Kasumi-1 (cell line): ENCODE measurements at places on chromosomes 2 and 18.

DNA sequence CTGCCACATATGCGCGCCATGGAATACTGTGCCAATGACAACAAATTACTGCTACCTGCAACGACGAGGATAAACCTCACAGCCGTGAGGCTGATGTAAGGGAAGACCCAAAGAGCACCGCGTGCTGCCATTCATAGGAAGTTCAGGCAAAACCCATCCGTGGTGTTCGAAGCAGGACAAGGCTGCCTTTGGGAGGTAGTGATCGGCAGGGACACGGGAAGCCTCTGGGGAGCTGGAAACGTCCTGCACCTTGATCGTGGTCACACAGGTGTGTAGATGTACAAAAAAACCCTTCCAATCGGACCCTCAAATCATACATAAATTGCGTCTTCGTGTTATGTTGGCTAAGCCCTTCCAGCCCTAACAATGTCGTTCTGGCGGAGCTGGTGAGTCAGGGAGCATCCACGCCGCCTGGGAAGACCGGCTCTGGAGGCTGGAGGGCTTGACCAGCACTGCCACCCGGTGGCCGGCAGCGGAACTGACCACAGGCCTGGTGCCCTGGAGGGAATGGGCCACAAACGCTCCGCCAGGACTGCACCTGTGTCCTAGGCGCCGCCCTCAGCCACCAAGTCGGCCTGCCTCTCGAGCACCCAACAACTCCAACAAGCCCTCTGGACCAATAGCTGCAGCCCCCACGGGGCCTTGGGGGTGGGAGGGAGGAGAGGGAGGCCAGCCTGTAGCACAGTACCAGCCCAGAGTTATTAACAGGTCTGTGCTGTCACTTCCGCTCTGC lies 4.1 kb upstream of the NEURL3 start:
- DNase-seq: peak; percentile 68

DNA sequence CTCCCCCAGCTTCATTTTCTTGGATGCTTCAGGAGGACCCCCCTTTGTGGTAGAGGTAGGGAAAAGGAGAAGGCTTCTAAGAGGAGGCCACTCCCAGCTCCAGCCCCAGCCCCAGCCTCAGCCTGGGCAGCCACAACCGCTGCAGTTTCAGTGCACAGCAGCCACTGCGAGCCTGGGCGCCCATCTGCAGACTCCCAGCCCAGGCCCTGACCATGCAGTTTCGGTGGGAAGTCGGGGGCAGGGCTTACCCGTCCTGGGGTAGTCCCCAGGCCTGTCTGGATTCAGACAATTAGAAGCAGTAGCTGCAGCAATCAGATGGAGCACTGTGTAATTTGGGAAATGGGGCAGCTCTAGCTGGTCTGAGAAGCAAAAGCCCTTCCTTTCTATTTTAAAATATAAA lies 28.6 kb downstream of the ITM2C start:
- no peak for DNase-seq

GRCh38 chr2:160876029-160876428 lies 284.2 kb upstream of the TANK start:
- no peak for DNase-seq

DNA sequence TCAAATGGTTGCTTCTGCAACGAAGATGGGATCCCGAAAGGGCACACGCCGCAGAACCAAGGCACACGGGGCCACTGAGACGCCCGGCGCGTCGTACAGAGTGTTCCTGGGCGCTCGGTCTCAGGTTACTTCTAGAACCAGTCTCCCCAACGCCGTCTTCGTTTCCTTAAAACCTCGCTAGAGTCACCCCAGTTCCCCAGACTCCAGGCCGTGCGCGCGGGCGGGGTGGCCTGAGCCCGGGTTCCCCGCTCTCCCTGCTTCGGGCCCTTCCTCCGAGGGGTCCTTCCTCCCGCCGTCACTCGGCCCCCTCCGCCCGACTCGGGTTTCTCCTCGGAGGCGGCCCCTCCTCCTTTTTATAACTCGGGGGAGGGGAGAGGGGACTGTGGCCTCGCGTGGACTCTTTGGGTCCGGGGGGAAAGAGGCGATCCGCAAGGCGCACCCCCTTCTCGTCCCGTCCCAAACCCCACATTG lies 774 bp upstream of the FZD7 start:
- DNase-seq: peak; percentile 71

GRCh38 chr2:219997341-219997851 lies 370.0 kb downstream of the SLC4A3 start:
- no peak for DNase-seq

DNA sequence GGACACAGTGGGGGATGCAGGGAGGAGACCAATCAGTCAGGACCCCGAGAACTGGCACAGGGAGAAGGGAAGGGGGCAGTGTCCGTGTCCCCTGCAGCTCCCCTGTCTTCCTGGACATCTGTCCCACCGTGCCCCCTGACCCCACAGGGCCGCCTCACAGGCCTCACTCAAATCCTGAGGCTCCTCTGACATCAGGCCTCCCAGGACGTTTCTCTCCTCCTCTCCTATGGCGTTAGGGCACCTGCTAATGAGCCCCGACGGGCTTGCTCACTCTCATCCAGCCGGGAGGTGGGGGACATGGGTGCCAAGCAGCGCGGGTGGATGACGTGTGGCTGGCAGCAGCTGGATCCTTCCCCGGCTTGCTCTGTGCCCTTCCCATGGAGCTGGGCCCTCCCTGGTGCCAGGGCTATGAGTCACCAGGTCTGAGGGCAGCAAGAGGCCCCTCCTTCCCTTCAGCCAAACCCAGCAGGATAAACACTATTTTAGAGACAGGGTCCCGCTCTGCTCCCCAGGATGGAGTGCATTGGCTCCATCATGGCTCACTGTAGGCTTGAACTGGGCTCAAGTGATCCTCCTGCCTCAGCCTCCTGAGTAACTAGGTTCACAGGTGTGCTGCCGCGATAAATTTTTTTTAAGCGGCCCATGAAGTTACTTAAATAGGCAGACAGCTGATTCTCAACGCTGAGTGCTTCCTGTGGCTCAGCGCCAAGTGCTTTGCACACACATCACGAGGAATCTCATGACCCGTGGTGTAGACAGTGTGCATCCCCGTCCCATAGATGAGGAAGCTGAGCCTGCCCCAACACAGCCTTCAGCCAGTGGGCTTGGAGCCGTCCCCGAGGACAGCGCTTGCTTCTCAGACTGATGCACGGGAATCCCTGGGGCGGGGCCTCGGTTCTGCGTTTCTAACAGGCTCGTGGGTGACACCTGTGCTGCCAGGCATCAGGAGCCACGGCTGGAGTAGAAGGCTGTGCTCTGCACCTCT lies 64.5 kb upstream of the HDAC4 start:
- no peak for DNase-seq

GRCh38 chr18:48843162-48843561 lies 107.6 kb downstream of the SMAD7 start:
- no peak for DNase-seq

DNA sequence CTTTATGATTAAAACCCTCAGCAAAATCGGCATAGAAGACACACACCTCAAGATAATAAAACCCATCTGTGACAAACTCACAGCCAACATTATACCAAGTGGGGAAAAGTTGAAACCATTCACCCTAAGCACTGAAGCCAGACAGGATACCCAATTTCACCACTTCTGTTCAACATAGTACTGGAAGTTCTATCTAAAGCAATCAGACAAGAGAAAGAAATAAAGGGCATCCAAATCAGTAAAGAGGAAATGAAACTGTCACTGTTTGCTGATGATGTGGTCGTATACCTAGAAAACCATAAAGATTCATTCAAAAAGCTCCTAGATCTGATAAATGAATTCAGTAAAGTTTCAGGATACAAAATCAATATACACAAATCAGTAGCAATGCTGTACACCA lies 16.4 kb upstream of the RPRD1A start:
- DNase-seq: no peak

DNA sequence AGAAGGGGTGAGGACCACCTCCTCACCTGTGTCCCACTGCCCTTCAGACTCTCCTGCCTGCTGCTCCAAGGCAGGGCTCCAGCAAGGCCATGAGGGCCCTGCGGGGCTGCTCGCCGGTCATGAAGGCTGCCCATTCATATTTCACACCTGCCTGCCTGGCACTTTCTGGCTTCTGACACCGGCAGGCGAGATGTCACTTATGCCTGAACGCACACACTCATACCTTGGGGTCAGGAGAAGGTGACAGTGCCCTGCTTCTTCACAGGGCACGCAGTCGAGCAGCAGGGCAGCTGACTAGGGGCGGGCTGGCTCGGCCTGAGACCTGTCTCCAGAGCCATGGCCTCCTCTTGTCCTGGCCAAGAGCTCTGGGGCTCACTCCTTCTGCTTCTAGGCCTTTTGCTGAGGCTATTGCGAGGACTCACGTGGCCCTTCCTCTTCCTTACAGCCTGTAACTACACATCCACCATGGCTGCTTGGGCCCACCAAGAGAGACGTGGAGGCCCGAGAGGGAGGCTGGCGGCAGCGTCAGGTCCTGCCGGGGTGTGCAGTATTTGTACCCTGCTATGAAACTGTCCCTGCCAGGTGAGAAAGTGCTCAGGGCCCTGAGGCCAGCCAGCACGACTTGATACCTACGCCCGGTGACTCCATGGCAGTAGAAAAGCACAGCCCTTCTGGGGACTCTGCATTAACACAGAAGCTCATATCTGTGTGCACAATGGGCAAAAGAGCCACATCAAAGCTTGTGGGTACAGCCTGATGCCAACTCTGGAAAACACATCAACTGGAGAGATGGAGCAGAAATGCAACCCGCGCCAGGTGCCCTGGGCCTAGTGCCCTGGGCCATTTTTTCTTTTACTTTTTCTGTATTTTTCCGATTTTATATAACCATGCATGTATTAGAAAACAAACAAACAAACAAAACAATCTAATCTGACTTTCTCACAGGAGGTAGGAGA lies 30.6 kb downstream of the HS6ST1 start:
- DNase-seq: no peak

- DNase-seq: no peak
Observed at GRCh38 chr18:47724186-47724975, 206.1 kb downstream of the SMAD2 start.

GRCh38 chr18:25327584-25327983 lies 24.4 kb downstream of the ZNF521 start:
- DNase-seq: no peak

- no peak for DNase-seq
Observed at GRCh38 chr2:32865399-32866068, 81.2 kb upstream of the LTBP1 start.

- DNase-seq: no peak
Observed at GRCh38 chr2:131646669-131647297, 119.1 kb downstream of the CCDC74A start.

DNA sequence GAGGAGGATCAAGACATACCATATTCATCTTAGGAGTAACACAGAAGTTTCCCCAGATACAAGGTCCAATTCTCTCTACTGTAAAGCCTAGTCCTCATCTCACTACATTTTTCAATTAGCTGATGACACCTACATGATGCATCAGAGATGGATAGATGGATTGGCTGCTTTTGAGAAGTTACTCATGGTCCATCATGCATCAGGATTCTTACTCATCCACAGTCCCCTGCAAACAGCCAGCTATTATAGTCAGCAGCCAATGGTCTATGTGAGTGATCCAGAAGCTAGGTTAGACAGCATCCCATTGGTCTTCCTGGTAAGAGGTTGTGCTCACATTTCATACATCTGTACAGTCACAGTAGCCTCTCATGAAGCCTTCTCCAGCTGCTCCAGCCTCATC lies 154.5 kb upstream of the NRP2 start:
- no peak for DNase-seq

DNA sequence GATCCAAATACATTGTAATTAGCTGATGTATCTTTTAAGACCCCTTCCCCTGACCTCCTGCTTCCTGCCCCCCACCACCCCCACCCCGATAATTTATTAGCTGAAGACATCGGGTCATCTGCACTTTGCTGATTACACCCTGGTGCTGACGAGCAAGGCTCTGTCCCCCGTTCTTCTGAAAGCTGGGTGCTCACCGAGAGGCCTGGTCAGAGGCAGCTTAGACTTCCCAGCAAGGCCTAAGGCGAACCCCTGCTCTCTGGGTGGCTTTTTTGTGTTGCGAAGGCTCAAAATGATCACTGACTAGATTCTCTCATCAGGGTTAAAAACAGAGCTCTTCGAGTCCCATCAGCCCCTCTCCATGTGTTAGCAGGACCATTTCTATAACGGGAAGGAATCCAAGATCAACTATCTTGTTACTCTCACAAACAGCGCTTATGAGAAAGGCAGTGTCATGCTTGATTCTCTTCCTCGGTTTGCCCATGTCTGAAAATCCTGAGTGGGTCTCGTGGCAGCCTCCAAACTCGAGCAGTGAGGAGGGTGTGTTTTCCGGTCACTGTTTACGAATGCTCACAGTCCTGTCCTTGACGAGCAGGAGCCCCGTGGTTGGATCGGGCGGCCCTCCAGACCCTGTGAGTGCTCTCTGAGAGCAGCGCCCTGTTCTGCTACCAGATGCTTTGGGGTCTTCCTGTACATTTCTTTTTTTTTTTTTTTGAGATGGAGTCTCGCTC lies 201.6 kb downstream of the HDAC4 start:
- DNase-seq: no peak

- DNase-seq: peak; percentile 40
Observed at GRCh38 chr18:52694804-52695203, 354.8 kb downstream of the DCC start.

DNA sequence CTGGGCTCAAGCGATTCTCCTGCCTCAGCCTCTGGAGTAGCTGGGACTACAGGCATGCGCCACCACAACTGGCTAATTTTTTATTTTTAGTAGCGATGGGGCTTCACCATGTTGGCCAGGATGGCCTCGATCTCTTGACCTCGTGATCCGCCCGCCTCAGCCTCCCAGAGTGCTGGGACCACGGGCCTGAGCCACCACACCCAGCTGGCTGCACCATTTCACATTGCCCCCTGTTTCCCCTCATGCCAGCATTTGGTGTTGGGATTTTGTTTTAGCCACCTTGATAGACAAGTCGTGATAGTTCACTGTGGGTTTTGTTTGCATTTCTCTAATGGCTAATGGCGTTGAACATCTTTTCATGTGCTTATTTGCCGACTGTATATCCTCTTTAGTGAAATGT lies 5.8 kb upstream of the COLEC11 start:
- DNase-seq: no peak
